ENCODE measurements at places on chromosomes 13 and 19.

GRCh38 chr19:1066251-1066747 lies 668 bp upstream of the ARHGAP45 start:
- DNase-seq = no peak

DNA sequence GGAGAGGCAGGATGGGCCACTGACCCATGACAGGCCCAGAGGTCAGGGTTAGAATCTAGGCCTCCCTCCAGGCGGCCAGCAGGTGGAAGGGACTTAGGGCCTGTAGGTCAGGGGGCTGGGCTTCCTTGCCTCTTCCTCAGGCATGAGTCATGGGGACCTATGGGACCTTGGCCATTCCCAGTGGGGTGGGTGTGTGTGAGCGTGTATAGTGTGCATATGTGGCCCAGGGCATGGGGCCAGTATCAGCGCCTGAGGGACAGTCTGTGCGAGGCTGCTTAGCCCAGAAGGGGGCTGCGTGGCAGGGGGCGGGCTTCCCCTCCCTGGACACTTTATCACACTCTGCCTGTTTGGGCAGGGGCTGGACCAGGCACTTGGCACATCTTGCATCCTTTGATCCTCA lies 13.3 kb downstream of the KCTD15 start:
- no peak for DNase-seq

- DNase-seq = no peak
These were observed 2.2 kb downstream of the KBTBD6 start for GRCh38 chr13:41130356-41130755.

- DNase-seq = no peak
These were observed 72.8 kb downstream of the DPF1 start for GRCh38 chr19:38151242-38151641.

DNA sequence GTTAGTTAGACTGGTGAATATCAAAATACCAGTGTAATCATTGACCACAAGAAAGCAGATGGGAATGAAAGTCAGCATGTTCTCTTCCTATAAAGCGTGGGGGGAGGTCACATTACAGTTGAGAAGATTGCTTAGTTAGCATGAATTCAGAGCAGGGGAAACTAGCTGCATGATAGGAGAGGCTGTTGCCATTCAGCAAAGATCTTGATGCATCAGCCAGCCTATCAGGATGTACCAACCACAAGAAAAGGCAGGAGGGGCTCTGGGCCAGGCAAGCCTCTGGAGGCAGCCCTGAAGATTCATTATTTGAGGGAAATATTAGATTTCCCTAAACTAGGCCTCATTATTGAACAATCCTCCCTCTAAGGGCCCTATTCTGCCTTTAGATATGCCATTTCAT lies 5.0 kb upstream of the MTMR6 start:
- DNase-seq = no peak
